ENCODE measurements at places on chromosomes 11 and 22.

DNA sequence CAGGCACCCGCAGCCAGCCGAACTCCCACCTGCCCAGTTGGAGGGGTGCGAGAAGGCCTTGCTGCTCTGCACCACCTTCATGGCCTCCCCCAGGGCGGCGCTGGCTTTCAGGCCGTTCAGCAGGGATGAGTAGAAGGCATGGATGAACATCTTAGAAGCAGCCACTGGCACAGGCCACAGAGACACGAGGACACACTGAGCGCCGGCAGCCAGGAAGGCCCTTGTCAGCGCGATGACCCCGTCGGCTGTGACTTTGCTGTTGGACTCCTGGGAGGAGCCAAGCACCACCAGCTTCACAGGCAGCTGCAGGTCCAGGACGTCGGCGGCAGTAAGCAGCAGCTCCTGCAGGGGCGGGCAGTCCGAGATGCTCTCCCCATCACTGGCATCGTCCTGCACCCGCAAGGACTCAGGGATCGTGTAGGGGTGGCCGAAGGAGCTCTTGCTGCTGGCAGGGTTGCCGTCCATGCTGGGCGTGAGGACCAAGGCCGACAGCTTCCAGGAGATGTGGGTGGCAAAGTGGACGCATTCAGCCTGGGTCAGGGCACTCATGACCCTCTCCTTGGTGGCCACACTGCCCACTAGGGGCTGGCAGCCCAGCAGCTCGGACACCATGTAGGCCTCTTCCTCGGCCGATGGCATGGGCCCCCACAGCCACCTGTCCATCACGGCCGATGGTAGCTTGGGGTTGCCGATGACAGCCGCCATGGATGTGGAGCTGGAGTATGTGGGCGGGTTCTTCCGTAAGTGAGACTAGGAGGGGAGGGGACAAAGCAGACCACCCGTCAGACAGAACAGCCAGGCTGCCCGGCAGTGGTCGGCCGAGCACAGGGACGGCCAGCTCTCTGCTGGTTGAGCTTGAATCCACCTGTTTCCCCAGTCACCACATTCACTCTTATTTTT is 79.7 kb upstream of the PITPNB start:
- no peak for DNase-seq

DNA sequence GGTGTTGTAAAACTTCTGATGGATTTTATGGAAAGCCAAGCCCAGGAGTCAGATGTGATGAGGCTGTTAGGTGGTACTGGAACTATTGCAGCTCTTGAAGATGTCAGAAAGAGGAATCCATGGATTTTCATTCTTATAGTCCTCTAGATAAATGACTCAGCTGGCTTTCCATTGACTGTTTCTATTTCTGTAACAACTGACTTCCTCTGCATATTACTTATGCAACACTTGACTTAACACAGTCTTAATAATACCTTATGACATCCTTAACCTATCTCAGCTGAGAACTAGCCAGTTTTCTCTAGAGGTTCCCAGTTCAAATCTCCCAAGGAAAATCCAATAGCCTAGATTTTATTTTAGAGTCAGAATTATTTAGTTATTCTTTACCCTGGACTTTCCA is 263.8 kb downstream of the LUZP2 start:
- DNase-seq = no peak

DNA sequence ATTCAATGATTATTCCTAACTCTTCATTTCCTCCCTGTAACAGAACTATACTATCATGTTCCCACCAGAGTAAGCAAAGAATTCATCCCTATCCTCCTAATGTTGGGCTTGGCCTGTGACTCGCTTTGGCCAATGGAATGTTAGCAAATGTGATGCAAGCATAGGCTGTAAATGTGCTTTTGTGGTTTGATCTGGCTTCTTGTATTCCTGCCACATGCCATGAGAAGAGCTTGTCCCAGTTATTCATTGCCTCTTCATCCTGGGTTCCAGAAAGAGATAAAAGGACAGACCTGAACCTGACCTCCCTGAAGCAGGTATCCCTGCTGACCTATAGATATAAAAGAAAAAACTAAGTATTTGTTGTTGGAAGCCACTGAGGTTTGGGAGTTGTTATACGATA is 51.0 kb downstream of the SYTL2 start:
- DNase-seq = peak; percentile 48

GRCh38 chr22:17229991-17230630 is 10.9 kb upstream of the ADA2 start:
- no peak for DNase-seq
